ENCODE measurements at places on chromosomes 3 and 15. TPM values are rescaled to one million over a fixed set of nuclear protein-coding genes. Genes with fewer than 3 reads are reported as not detected.
A peak's percentile ranks its signal among the peaks of the same experiment; 100 is the strongest.

The RBPMS2 gene
- 0.17 TPM for total RNA-seq

The ADAMTS9 gene
- 0.86 TPM for total RNA-seq

The MUC20 gene
- 3.5 TPM for total RNA-seq

The SLC2A2 gene
- not detected for total RNA-seq

The GATM gene
- total RNA-seq, result 0.54 TPM

DNA sequence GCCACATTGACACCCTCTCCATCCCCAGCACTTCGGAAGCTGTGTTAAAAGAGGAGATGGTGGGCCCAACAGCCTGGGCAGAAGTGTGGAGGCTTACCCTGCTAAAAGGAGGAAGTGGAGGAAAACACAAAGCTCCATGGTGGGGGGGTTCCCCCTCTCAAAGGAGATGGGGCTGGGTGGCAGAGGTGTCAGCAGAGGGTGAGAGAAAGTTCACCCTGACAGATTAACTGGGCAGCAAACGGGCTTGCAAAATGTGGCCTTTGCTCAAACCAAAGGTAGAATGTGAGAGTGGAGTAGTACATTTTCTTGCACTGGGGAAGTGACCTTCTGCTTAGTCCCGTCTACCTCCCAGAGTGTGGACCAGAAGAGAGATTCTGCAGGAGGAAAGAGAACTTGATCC, 44.7 kb downstream of the MYO1E start:
- H3K4me3 ChIP-seq, result no peak overlapping the region
- H3K36me3 ChIP-seq, result peaks cover 8% of the 10 kb centered on the region
- no peaks in the 10 kb centered on the region for H3K27me3 ChIP-seq

- no peaks in the 10 kb centered on the region for H3K36me3 ChIP-seq
- no peak for DNase-seq
- H3K4me1 ChIP-seq, result peaks cover 35% of the 10 kb centered on the region
- H3K4me3 ChIP-seq, result no peak overlapping the region
- no peaks in the 10 kb centered on the region for H3K27me3 ChIP-seq
Measured at GRCh38 chr15:48392356-48392755, 61.1 kb downstream of the DUT start.

GRCh38 chr3:152269831-152270734, 1.4 kb downstream of the MBNL1 start:
- H3K4me1 ChIP-seq, result peaks cover 42% of the 10 kb centered on the region
- peak; percentile 72 for DNase-seq
- no peaks in the 10 kb centered on the region for H3K36me3 ChIP-seq
- no peaks in the 10 kb centered on the region for H3K27me3 ChIP-seq

- no peaks in the 10 kb centered on the region for H3K36me3 ChIP-seq
- DNase-seq, result no peak
- H3K27ac ChIP-seq, result no peak overlapping the region
Measured at GRCh38 chr3:51304230-51304629, 80.9 kb upstream of the MANF start.

GRCh38 chr15:25372298-25372697, 66.5 kb downstream of the UBE3A start:
- no peaks in the 10 kb centered on the region for H3K27me3 ChIP-seq
- H3K4me1 ChIP-seq, result peaks cover 12% of the 10 kb centered on the region
- peak; percentile 21 for DNase-seq
- peaks cover 50% of the 10 kb centered on the region for H3K36me3 ChIP-seq
- H3K4me3 ChIP-seq, result no peak overlapping the region

DNA sequence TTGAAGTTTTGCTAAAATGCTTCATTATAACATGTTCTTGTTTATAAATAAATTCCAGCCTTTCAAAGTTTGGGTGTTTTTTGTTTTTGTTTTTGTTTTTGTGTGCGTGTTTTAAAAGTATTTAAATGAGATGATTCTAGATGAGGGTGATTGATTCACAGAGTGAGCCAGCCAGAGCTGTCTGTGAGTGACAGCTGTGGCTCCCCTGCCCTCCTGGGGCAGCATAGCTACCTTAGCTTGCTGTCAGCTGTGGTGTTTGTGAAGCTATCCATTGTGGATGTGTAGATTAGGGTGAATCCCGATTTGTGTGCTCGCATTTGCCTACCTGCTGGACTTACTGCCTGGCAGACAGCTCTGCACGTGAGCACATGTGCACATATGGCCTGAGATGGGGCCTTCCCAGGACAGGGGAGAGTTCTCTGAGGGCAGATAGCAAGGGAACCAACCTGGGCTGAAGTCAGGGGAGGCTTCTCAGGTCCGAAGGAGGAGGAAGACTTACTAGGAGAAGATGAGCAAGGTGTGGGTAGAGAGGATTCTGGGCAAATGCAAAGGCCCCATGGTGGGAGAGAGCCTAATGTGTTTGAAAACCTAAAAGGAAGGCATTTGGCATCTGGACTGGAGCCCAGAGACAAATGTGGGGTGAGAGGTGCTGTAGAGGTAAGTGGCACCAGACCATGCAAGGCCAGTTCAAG, 124.2 kb downstream of the EEFSEC start:
- H3K27me3 ChIP-seq, result no peaks in the 10 kb centered on the region
- peaks cover 7% of the 10 kb centered on the region for H3K36me3 ChIP-seq
- no peak overlapping the region for H3K4me3 ChIP-seq
- H3K27ac ChIP-seq, result no peak overlapping the region
- H3K4me1 ChIP-seq, result no peaks in the 10 kb centered on the region

GRCh38 chr15:77474310-77474988, 53.8 kb downstream of the HMG20A start:
- H3K4me1 ChIP-seq, result peaks cover 6% of the 10 kb centered on the region
- DNase-seq, result no peak
- H3K36me3 ChIP-seq, result peaks cover 54% of the 10 kb centered on the region
- H3K27ac ChIP-seq, result no peak overlapping the region
- no peaks in the 10 kb centered on the region for H3K27me3 ChIP-seq

- no peak overlapping the region for H3K4me3 ChIP-seq
- peak; percentile 56 for DNase-seq
Measured at GRCh38 chr3:101077361-101078011, 84.3 kb upstream of the ABI3BP start.

- no peak for DNase-seq
- H3K4me1 ChIP-seq, result peaks cover 6% of the 10 kb centered on the region
- H3K4me3 ChIP-seq, result no peak overlapping the region
- H3K27ac ChIP-seq, result no peak overlapping the region
Measured at GRCh38 chr15:40595773-40596172, 1.7 kb downstream of the KNL1 start.

- no peaks in the 10 kb centered on the region for H3K27me3 ChIP-seq
- H3K4me3 ChIP-seq, result no peak overlapping the region
- peaks cover 20% of the 10 kb centered on the region for H3K4me1 ChIP-seq
- no peak for DNase-seq
- no peak overlapping the region for H3K27ac ChIP-seq
Measured at GRCh38 chr3:57818772-57819171, 62.7 kb downstream of the SLMAP start.

- no peaks in the 10 kb centered on the region for H3K27me3 ChIP-seq
- H3K4me1 ChIP-seq, result peaks cover 6% of the 10 kb centered on the region
- no peak for DNase-seq
- no peaks in the 10 kb centered on the region for H3K36me3 ChIP-seq
Measured at GRCh38 chr15:38229705-38230310, 22.8 kb upstream of the SPRED1 start.

DNA sequence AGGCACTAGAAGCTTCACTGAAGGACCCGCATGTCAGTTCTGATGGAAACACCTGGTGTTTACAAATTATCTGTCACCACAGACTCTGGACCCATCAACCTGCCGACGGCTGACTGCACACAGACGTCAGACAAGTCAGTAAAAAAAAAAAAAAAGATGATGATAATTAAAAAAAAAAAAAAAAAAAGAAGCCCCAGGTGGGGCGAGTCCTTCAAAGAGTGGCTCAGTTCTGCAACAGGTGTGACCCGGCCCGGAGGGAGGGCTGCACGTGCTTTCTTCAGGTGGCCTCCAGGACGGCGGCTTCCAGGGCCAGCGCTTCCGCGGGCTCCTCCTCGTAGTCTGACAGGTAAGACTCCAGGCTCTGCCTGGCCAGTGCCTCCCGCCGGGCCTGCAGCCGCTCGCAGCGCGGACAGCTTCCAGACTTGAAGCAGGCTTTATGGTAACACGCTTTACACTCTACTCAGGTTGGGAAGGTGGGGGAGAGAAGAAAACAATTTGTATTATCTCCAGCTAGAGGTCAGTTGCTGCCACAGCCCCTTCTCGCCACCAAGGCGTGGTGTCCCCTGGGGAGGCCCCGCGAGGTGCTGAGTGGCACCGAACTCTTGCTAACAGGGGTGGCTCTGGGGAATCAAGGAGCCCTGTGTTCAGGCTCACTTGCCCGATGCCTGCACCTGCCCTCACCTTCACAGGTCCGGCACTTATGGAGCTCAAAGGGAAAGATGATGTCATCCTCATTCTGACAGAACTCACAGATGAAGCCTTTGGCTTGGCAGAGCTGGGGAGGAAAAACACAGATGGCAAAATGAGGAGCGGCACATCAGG, 61.8 kb downstream of the RUBCN start:
- H3K27ac ChIP-seq, result no peak overlapping the region
- H3K27me3 ChIP-seq, result no peaks in the 10 kb centered on the region
- H3K36me3 ChIP-seq, result peaks cover 48% of the 10 kb centered on the region
- H3K4me1 ChIP-seq, result no peaks in the 10 kb centered on the region
- no peak overlapping the region for H3K4me3 ChIP-seq

- no peaks in the 10 kb centered on the region for H3K36me3 ChIP-seq
- no peaks in the 10 kb centered on the region for H3K27me3 ChIP-seq
- H3K4me3 ChIP-seq, result no peak overlapping the region
- DNase-seq, result no peak
- H3K4me1 ChIP-seq, result peaks cover 4% of the 10 kb centered on the region
Measured at GRCh38 chr15:63425426-63425985, 43.9 kb upstream of the CA12 start.

DNA sequence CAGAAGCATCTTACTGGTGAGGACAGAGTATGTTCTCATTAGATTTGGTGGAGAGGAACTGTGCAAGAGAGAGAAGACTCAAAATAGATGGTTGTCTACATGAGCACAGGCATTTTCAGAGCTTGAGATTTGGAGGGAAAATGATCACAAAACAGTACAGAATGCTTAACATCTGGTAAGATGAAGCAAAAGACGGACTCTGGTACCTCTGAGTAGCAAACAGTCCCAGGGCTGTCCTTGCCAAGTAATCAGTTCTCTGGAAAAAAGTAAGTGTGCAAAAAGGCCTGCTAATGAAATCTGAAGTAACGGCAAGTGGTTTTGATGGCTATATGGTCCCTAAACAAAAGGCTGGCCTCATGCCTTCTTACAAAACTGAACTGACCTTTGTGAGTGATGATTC, 414.2 kb downstream of the CNTN4 start:
- DNase-seq, result no peak
- no peak overlapping the region for H3K4me3 ChIP-seq

DNA sequence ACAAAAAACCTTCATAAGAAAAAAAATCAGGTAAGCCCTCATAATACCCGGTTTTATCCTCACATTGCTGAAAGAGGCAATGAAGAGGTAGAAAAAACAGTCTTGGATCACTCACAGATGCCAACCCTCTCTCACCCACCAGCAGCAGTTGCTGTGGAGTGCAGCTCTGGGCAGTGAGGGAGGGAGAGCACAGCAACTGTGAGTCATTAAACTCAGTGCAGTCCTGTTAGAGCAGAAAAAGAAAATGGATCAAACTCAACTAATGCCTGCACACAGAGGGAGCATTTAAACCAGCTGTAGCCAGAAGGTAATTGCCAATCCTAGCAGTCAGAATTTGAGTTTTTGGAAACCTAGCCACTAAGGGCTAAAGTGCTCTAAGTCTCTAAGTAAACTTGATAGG, 1050.6 kb upstream of the ALCAM start:
- no peaks in the 10 kb centered on the region for H3K4me1 ChIP-seq
- H3K27ac ChIP-seq, result no peak overlapping the region
- H3K27me3 ChIP-seq, result no peaks in the 10 kb centered on the region
- no peak for DNase-seq

DNA sequence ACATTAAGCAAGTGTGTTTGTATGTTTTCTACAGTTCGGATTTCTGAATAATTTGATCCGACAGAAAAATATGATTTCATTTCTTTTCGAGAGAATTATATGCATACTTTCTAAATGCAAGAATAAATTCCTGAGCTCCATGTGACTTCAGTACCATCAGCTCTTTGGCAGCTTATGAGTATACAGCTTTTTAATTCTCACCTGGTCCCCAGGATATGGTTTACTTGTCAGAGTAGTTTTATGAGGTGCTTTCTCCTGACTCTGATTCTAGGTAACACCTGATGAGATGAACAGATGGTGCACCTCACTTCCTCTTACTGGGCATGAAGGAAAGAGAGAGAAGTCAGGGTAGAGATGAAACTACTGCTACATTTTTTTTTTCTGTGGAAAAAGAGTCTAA, 3.1 kb downstream of the HGD start:
- no peaks in the 10 kb centered on the region for H3K27me3 ChIP-seq
- peaks cover 16% of the 10 kb centered on the region for H3K4me1 ChIP-seq
- no peak for DNase-seq
- peaks cover 6% of the 10 kb centered on the region for H3K36me3 ChIP-seq
- H3K27ac ChIP-seq, result peak overlapping the region; percentile 4
- peak overlapping the region; percentile 9 for H3K4me3 ChIP-seq

DNA sequence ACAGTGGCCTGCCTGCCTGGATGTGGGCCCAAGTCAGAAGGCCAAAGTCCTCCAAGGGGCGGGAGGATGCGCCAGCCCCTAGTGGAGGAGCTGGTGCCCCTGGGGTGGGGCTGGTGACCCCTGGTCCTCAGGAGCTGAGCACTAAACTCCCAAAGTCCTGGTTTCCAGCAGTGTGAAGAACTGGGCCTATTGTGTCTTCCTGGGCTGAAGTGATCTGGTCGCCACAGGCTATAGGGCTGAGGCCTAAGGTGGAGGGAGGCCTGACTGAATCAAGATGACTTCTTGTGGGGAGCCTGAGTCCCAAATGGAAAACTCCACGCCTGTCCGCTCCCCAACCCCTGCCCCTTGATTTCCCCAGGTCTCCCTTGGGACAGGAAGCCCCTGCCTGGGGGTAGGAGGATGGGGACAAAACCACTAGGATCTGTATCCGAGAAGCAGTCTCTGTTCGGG, 753 bp upstream of the FES start:
- no peaks in the 10 kb centered on the region for H3K4me1 ChIP-seq
- no peaks in the 10 kb centered on the region for H3K27me3 ChIP-seq
- H3K36me3 ChIP-seq, result peaks cover 13% of the 10 kb centered on the region
- no peak overlapping the region for H3K4me3 ChIP-seq
- no peak overlapping the region for H3K27ac ChIP-seq

GRCh38 chr3:54257125-54257720, 134.9 kb downstream of the CACNA2D3 start:
- no peaks in the 10 kb centered on the region for H3K36me3 ChIP-seq
- DNase-seq, result no peak
- H3K27ac ChIP-seq, result no peak overlapping the region
- H3K4me1 ChIP-seq, result no peaks in the 10 kb centered on the region

GRCh38 chr3:14516738-14517345, 23.3 kb downstream of the GRIP2 start:
- H3K27me3 ChIP-seq, result peaks cover 25% of the 10 kb centered on the region
- H3K36me3 ChIP-seq, result no peaks in the 10 kb centered on the region
- DNase-seq, result no peak

DNA sequence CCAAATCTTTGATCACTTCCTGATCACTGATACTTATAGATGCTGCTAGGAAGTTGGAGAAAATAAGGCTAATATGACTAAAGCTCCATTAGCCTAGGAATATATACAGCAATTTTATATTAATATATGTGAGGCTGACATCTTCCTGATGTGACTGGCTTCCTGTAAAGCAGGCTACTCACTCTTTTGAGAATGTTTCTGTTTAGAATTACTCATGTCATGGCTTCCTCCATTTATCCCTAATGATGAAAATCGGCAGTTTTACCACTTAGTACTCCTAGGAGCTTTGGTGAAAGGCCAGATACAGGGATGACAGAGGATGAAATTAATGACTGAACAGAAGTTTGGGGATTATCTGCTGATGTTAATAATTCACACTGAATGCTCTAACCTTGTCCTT, 3.9 kb upstream of the MAP1A start:
- no peaks in the 10 kb centered on the region for H3K36me3 ChIP-seq
- H3K27me3 ChIP-seq, result peaks cover 15% of the 10 kb centered on the region
- H3K27ac ChIP-seq, result no peak overlapping the region
- DNase-seq, result no peak
- H3K4me3 ChIP-seq, result no peak overlapping the region

Measured in MCF 10A (cell line).